Breast epithelium (tissue), 4 donors: ENCODE measurements at places on chromosomes 11 and 22. TPM values are rescaled to one million over a fixed set of nuclear protein-coding genes. Genes with fewer than 3 reads are reported as not detected.

DNA sequence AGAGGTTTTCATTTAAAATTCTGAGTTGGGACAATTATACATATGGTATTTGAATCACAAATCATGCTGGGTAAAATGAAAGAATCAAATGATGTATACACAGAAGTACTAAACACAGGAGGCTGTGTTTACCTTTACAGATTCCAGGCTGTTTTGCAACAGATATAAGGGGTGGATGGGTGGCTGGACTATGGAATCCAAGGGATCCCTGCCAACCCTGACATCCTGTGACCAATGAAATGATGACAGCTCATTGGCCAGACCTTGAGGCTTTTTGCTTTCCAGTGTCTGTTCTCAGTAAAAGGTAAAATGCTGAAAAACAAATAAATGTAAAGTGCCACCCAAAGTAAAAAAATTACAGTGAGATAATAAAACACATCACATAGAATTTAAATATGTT is 3.3 kb upstream of the DDI1 start:
- no peaks in the 10 kb centered on the region for H3K27me3 ChIP-seq
- peak overlapping the region; percentile 34 for H3K27ac ChIP-seq
- no peaks in the 10 kb centered on the region for H3K4me1 ChIP-seq

The ESAM gene
- total RNA-seq, result 38.7 TPM

The DNAL4 gene
- total RNA-seq, result 17.8 TPM

DNA sequence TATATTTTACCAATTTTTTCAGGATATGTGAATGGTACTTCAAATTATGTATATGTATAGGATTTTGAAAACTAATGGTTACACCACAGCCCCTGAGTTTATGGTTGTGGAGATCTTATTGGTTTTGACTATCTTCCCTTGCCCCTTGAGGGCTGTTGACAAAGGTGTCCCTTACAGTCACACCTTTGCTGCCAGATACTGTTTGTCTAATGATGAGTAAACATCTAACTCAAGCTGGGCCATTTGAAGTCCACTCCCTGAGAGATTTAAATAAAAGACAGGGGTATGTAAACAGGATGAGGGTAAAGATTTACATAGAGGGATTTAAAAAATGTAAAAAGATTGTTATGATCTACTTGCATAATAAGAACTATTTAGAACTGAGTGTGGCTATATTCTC is 38.9 kb upstream of the LUZP2 start:
- no peaks in the 10 kb centered on the region for H3K36me3 ChIP-seq
- no peak for DNase-seq
- H3K4me1 ChIP-seq, result no peaks in the 10 kb centered on the region
- no peak overlapping the region for H3K4me3 ChIP-seq
